ENCODE measurements at places on chromosomes 1 and 21.

DNA sequence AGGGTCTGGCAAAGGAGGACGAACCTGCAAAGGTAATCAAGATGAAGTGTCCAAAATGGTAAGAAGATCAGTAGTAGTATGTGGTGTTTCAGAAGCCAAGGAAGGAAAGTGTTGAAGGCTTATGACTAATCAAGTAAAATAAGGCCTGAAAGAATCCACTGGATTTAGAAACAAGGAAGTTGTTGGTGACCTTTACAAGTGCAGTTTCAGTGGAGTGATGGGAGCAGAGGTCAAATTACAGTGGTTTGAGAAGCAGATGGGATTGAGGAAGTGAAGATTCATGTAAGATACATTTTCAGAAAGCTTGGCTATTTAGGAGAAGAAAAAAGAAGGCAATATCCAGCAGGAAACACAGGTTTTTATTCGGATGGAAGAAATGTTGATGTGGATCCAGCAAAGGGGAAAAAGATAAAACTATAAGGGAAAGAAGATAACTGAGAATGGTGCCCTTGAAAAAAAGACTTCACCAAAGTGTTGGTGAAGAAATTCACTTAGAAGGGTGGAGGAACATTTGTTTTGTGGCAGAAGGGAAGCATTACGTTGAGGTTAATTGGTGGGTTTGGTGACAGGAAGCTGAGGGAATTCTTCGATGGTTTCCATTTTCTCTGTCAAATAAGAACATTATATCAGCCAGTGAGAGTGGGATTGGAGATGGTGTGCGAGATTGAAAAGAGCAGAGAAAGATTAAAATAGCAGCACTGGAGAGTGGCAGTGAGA is 2.1 kb downstream of the ARMH1 start:
- DNase-seq, result peak; percentile 26

DNA sequence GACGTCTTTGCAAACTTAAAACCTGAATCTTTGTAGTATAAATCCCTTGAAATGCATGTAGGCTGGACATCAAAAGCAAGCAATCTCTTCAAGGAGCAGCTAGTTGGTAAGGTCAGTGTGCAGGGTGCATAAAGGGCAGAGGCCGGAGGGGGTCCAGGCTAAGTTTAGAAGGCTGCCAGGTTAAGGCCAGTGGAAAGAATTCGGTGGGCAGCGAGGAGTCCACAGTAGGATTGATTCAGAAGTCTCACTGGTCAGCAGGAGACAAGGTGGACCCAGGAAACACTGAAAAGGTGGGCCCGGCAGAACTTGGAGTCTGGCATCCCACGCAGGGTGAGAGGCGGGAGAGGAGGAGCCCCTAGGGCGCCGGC is 390 bp upstream of the PCSK9 start:
- no peak for DNase-seq

- DNase-seq, result no peak
Measured at GRCh38 chr1:151072224-151072623, 1.7 kb downstream of the GABPB2 start.

DNA sequence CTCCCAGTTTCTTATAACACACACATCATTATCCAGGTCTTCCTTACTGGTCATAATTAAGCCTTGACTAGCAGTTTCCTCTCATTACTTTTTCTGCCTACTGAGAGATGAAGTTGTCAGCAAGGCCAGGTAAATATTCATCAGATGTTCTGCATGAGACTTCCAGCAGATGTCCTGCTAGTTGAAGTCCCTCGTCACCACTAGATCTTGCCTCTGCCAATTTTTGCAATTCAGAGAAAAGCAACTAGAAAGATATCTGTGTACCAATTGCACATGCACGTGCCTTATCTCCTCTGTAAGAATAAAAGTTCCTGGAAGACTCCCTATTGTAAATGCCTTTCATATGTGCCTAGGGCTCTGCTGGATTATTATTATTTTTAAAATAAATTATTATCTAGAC is 18.3 kb downstream of the ACKR1 start:
- DNase-seq, result no peak

- no peak for DNase-seq
Measured at GRCh38 chr1:151401860-151402259, 2.5 kb downstream of the PSMB4 start.

- DNase-seq, result no peak
Measured at GRCh38 chr1:151158326-151158725, 1.9 kb downstream of the TNFAIP8L2 start.

- DNase-seq, result no peak
Measured at GRCh38 chr1:114764689-114765088, 6.9 kb upstream of the CSDE1 start.

DNA sequence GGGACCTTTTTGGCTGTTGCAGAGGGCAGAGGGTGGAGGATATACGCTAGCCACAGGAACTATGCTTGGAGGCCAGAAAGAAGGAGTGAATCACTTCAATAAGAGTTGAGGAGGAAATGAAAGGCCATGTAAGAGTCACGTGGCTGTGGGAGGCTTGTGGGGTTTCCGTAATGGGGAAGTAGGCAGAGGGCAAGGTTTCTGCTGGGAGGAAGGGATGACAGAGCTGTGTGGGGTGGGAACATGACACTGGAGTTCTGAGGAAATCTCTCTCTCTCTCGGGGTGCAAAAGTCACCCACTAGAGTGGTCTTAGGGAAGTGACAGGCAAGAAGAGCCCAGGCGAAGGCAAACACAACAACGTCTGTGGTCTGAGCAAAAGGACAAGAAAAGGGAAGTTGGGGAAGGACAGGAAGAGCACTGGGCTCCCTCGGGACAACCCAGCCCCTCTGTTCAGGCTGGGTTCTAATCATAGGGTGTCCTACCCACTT is 3.9 kb upstream of the CD1C start:
- no peak for DNase-seq

DNA sequence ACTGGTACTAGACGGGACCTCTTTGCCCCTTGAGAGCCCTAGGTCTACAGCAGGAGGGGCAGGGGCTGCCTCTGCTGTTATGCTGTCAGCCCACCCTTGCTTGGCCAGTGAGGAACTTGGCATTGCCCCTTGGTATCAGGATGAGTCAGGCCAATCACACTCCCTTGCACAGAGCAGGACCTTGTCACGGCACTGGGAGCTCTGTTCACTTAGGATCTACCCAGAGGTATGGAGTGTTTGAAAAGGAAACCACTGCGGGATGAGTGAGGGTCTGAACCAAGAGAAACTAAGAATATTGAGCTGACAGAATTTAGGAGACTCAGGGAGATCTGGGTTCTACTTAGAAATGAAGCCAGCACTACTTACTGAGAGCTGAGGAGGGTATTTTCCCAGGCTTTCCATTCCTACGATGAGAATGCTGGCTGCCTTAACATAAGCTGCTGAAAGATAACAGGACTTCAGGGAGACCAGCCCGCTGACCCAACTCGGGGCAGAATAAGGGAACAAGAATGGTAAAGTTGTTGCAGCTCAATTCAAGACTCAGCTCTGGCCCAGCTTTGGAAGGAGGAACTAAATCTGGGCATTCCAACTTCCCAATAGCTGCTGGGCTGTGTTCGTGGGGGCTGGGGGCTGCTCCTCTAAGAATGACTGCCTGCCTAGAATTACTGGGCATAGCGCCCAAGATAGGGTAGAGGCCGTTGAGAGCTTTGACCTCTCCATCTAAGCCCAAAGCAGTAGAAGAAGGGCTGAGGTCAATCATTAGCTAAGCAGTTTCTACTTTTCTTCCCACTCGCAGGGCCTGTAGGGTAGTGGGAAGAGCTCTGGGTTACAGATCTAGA is 1.5 kb downstream of the FABP3 start:
- DNase-seq, result no peak

DNA sequence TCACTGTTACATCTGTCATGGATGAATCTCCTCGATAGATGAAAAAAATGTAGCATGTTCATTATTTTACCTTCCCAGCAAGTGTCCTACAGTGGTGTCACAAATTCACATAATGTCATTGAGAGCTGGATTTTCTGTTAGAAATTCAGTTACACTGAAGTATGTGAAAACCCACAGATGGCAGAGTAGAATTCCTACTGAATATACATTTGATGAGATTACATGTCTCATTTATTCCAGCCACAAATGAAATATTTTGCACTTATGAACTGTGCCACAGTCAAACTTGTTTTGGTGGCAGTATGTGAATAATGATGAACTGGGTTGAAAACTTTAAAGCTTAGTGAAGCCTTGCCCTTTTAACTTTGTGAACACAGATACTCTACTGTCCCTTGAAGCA is 301.9 kb upstream of the DPYD start:
- DNase-seq, result no peak

- DNase-seq, result no peak
Measured at GRCh38 chr1:19483261-19483660, 2.1 kb downstream of the CAPZB start.
